ENCODE measurements at places on chromosomes 4 and X.

DNA sequence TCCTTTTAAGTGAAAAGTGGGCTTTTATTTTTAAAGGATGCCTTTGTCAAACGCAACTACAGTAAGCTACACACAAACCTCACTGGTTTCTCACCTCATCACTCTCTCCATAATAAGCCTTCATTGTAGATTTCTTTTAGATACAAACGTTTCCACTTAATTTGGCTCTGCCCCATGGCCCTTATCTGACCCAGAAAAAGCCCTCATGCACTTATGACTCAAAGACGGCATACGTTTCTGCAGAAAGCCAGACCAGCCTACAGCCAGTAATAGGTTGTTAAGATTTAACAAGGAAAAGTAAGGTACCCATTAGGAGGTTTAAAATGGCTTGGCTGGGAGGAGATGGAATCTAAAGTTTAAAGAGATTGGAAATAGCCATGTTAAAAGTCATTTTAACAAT lies 914.6 kb upstream of the INTU start:
- DNase-seq, result no peak

DNA sequence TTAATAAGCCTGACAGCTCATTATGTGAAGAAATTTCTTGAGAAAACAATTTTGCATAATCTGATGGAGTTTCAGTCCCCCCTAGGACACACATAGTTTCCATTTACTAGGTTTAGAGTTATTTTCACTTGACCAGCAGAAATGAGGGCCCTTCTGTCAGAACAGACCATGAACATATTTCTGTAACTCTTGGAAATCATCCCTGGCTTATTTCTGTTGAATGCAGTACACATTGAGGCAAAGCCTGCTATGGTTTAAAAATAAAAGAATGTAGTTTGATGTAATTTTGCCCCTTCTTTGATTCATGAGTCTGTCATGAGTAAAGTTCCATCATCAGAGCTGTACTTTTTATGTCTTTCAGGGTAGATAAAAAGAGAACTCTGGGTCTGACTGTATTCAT lies 104.6 kb upstream of the ETNPPL start:
- no peak for DNase-seq

- DNase-seq, result no peak
Observed at GRCh38 chr4:75555294-75556164, at the start of gene ODAPH. Gene ODAPH, plus strand, starts transcription at chr4:75556066. Its CDS starts 17 bp downstream, at chr4:75556083.

GRCh38 chr4:153485860-153486259 lies 19.7 kb downstream of the TMEM131L start:
- no peak for DNase-seq

- no peak for DNase-seq
Observed at GRCh38 chr4:23245203-23245832, 552.6 kb downstream of the GBA3 start.

- no peak for DNase-seq
Observed at GRCh38 chr4:108804648-108805273, 41.9 kb upstream of the ETNPPL start.

GRCh38 chr4:156763511-156763910 lies 208.1 kb downstream of the PDGFC start:
- DNase-seq, result no peak

DNA sequence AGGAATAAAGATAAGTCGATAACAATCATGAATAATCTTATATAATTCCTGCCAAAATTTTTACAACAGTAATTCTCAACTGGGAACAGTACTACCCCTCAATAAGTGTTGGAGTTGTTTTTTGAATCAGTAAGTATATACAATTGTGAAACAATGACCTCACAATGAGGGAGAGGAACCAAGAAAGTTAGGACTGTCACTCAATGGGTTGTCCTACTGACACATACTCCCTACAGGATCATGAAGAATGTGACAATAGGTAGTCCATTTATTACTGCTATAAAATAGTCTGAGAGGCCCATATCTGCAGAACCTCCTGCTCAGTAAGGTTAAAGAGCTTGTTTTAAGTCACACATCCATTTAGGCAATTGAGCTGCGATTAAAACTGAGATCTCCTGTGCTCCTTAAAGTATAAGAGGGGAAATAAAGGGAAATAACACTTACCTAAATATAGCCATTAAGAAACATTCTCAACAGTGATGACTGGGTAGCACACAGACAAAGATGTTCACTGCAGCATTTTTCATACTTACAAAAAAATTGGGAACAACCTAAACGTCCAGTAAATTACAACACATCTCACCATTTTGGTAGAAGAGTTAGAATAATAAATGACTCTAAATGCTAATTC lies 26.2 kb downstream of the FBXW7 start:
- no peak for DNase-seq

DNA sequence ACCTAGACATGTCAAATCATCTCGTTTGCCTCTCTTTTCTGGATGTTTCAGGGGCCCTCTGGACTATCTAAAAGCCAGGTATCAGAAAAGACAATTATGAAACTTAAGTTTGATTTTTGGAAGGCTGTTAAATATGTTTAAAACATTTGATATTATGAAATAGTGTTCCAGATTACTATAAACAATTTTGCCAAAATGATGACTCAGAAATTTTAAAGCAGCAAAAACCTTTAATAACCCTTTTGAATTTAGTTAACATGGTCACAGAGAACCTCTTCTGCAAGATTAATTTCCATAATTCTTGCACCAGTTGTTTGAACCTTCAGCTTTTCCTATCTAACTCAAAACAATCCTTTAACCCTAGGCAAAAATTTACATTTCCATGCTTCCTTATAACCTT lies 18.8 kb upstream of the FAM47E start:
- DNase-seq, result no peak

DNA sequence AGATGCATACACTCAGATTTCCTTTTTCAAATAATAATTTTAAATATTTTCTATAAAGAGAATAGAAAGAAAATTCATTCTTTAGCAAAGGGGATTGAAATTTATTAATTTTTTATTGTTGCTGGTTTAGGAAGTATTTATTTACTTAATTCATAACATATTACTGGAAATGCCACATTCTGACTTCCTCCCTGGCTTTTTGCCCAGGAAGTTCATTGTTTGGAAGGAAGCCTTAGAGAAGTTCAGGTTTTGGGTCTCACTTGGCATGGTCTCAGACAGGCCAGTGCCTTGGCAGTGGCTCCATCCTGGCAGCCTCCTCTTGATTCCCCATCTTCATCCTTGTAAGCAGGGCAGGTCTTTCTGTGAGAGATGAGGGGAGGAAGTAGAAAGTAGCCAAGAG lies 50.5 kb downstream of the IL15 start:
- DNase-seq, result no peak

DNA sequence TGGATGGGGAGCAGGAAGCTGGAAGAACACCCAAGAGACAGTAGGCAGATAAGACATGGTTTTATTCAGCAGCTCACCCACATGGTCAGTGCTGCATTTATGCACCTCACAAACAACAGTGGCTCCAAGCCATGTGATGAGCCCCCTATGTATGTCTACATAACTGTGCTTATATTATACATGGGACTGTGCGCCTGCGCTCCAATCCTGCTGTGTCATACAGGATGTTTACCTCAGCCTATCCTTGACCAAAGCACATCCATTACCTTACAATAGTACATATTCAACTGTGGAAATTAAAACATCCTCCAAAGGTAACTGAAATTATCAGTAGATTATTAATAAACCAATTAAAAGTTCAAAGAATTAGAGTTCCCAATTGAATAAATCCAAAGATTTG lies 44.1 kb upstream of the SGMS2 start:
- no peak for DNase-seq

GRCh38 chr4:87260477-87260876 lies 40.1 kb upstream of the KLHL8 start:
- no peak for DNase-seq

DNA sequence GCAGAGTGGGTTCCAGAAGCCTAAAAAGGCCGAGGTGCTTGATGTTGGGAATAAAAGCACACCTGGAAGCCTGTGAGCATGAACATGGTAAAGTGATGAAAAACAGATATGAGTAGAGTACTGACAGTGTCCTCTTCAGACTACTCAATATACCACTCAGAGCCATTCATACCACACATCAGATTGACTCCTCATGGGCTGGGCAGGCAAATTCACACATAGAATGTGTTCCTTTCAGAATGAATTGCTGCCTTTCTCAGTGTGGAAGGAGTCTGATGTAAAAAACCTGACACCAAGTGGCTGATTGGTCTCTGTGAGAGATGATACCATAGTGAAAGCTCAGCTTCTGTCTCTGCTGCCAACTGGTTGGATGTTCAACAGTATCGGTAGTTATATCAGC lies 442.7 kb downstream of the RAPGEF2 start:
- DNase-seq, result no peak

DNA sequence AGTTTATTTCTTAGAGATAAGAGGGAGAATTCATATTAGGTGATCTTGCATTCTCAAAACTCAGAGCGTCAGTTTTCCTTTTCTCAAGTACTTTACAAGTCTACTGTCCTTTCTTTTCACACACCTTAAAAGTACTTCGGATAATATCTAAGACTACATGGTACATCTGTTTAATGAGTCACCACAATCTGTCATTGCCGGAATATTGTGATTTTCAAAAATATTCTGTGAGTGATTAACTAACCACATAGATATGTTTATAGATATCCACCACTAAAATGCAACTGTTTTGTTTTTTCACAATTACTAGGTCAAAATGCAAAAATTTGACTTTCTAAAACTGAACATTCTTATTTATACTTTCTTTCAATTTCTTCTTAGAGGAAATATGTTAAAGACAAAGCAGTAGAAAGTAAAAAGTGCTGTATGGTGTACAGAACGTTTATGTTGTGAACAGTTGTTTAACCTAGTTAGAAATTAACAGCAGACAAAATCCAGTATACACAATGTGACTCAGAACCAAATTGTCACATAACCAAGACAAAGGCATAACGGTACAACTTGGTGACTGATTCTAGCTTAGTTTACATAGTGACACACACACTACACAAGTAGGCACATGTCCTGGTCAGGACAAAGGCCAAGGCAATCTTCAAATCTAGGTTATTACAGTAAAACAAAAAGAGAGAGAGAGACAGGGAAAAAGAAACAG lies 482.9 kb downstream of the NAF1 start:
- no peak for DNase-seq

- DNase-seq, result no peak
Observed at GRCh38 chr4:7650606-7651385, 216.1 kb upstream of the PSAPL1 start.

- no peak for DNase-seq
Observed at GRCh38 chrX:150159537-150159936, 203.6 kb upstream of the MAMLD1 start.

- no peak for DNase-seq
Observed at GRCh38 chr4:20319825-20320612, 68.3 kb downstream of the SLIT2 start.

DNA sequence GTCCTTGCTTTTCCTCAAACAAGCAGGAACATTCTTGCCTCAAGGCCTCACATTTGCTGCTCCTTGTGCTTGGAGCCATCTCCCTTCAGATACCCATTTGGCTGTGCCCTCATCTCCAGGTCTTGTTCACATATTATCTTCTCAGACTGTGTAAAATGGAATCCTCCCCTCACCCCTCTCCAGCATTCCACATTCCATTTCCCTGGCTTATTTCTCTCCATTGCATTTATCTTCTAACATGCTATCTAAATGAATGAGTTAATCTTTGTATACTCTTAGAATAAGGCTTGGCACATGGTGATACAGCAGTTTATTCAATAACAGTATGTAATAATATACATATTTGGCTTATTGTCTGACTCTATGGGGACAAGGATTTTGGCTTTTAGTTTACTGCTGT lies 8.8 kb upstream of the GALNT7 start:
- DNase-seq, result no peak

DNA sequence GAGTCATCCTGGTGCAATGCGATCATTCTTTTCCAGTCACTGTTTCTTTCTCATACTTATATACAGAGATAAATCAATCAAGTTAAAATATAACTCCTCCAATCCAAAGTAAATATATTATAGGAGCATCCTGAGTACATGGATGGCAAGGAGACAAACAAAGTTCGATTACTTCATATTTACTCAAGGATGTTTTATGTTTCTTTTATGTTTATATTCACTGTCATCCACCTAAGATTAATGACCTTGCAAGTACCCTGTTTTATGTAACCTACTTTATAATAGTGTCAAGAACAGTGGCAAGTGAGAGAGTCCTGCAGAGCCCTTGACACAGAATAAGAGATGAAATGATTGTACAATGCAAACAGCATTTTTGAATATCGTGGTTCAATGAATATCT lies at the start of gene UGT2B11:
UGT2B11 (minus strand) TSS at position 33 of the 400 bp plus-strand sequence; CDS start at position 7, 26 bp downstream.
- no peak for DNase-seq

GRCh38 chrX:867502-867901 lies 236.9 kb downstream of the SHOX start:
- no peak for DNase-seq

GRCh38 chrX:152601848-152602616 lies 35.7 kb upstream of the GABRQ start:
- no peak for DNase-seq

- no peak for DNase-seq
Observed at GRCh38 chr4:26741491-26741871, 119.2 kb upstream of the STIM2 start.

DNA sequence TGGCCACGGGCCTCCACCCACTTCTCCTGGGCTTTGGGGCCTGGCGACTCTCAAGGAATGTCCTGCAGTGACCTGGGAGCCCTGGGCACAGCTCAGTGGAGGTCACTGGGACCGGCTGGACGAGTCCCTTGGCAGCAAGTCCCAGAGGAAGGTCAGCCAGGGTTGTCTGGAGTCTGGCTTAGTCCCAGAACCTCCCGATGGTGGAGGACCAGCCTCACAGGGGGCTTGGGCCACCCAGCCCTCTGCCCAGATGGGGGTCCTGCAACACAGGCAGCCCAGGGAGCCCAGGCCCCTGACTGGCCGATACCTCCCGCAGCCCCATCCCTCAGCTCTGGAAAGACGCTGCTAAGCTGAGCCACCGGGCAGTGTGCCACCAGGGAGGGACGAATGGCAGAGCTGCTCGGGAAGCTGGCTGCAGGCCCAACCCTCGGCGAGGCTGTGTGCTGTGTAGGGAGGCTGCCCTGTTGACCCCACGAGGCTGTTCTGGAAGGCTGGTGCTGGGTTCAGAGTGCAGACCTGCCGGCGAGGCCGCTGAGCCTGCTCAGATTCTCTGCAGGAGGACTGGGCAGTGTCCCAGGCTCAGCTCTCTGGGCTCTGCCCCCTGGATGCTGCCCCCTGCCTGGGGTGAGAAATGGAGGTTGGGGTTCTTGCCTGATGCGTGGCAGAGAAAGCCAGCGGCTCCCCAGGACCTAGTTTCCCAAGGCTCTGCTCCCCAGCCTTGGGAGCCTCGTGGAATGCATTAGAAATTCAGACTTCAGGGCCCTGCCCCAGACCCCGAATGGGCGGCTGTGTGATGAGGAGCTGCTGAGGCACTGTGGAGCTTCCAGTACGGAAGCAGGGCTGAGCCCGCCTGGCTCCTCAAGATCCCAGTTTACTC lies 61.7 kb downstream of the ADRA2C start:
- DNase-seq, result peak; percentile 34

DNA sequence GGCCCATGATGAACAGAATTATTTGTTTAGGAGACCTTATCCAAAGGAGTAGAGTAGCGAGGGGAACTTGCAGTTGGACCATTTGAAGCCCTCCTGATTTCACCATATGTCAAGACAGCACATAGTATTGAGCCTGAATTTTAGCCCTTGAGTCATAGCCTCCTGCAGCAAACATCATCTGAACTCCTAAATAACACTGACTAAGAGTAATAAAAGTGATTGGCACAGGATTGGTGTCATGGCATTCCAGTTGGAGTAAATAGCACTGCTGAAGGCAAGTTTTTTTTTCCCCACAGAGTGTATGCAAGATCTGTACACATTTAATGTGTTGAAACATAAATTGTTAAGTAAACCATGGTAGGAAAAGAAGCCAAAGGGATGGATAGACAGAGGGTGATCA lies 89.0 kb downstream of the COMMD8 start:
- DNase-seq, result no peak
